Occipital lobe (tissue), 3 donors: ENCODE measurements at places on chromosomes 3 and 15.

GRCh38 chr3:126959921-126960603, 22.9 kb upstream of the PLXNA1 start:
- DNase-seq = peak; percentile 36

GRCh38 chr15:36701336-36701735, 121.9 kb downstream of the CDIN1 start:
- DNase-seq = no peak

DNA sequence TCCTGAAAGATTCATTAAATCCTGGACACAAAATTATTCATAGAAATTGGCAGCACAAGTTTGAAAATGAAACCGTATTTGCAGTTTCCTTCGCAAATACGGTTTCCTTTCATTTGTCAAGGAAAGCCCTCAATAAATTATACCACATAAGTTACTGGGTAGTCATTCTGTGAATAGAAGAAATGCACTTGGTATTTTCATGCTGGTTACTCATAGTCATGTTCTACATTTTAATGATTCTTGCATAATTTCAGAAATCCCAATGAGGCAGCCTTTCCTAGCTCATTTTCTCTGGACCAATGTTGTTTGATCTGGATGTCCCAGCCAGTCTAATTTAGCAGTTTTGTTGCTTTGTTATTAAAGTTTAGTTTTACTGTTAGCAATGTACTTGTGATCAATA, 43.2 kb downstream of the MINAR1 start:
- no peak for DNase-seq

GRCh38 chr3:136473716-136474326, 223.7 kb downstream of the PCCB start:
- no peak for DNase-seq

DNA sequence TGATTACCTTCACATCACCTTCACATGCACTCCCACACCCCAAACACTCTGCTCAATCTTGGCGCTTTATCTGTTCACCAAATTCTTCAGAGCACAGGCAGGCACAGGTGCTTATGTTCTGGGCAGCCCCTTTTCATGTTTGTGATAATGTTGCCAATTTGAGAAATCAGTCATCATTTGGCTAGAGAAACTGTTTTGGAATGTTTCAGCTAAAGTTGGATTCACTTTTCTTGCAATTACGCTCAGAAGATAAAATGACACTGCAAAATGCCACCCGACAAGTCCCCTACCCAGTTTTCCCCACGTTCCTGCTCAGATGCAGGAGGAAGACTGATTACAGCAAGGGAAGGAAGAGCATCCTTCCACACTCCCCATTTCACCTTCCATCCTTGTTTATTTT, 192.9 kb upstream of the LRRN1 start:
- no peak for DNase-seq
